ENCODE measurements at places on chromosomes 12 and 14.
A peak's percentile ranks its signal among the peaks of the same experiment; 100 is the strongest.

GRCh38 chr12:97097734-97098133 lies 190.7 kb downstream of the NEDD1 start:
- H3K4me3 ChIP-seq = no peak overlapping the region
- DNase-seq = no peak
- H3K27me3 ChIP-seq = no peaks in the 10 kb centered on the region
- H3K4me1 ChIP-seq = no peaks in the 10 kb centered on the region
- no peak overlapping the region for H3K27ac ChIP-seq

GRCh38 chr12:14575585-14575984 lies 7.9 kb upstream of the PLBD1 start:
- H3K36me3 ChIP-seq = no peaks in the 10 kb centered on the region
- no peak for DNase-seq
- no peak overlapping the region for H3K4me3 ChIP-seq
- H3K27ac ChIP-seq = no peak overlapping the region
- no peaks in the 10 kb centered on the region for H3K4me1 ChIP-seq

DNA sequence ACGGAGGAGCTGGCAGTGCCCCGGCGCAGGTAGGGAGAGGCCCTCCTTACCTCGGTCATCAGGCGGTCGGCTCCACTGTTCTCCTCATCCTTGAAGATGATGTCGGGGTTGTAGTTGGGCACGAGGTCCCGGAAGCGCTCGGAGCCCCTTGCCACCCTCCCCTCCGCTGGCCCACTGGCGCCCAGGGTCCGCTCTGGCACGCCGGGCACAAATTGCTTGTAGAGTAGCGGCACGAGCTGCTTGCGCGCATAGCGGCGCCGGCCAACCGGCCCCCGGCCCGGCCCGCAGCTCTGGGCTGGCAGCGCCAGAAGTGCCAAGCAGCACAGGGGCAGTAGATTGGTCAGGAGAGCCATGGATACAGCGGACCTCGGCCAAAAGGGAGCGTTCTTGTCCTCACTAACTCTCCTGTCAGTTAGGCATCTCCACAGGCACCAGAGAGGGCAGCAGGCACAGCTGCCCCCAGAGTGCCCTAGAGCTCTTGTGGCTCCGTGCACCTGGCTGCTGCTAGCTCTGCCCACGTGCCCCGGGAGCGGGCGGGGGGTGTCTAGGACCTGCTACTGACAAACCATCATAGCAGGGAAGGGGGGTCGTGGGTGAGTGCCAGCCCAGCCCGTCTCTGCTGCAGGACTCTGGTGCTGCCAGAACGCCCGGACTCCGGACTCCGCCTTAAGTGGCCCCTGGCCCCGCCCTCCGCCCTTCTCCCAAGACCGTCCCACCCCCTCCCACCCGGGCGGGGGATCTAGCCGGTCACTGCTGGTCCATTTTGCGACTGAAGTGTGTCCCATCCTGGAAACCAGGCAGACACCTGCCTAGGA lies at the start of gene DHH:
DHH (minus strand) TSS at position 642 of the 815 bp plus-strand sequence; CDS start at position 353, 289 bp downstream.
- peaks cover 8% of the 10 kb centered on the region for H3K27me3 ChIP-seq
- peaks cover 21% of the 10 kb centered on the region for H3K36me3 ChIP-seq
- no peak for DNase-seq
- H3K27ac ChIP-seq = no peak within 1 kb of the TSS

DNA sequence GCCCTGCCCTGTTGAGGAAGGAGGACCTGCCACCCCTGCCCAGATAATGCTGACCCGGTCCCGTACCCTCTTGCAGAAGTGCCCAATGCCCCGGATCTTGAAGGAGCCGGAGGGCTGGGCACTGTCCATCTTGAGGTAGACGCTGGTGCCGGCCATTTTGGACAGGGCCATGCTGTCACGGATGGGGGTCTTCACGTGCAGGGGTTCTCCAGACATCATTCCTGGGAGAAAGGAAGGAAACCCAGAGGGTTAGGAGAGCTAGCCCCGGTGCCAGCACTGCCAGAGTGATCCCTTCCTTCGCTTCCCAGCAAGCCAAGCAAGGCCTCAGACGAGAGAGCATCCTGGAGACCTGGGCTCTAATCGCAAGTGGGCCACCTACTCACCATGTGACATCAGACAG lies 4.2 kb downstream of the SDS start:
- H3K4me1 ChIP-seq = no peaks in the 10 kb centered on the region
- no peak overlapping the region for H3K4me3 ChIP-seq
- H3K27me3 ChIP-seq = no peaks in the 10 kb centered on the region
- no peak overlapping the region for H3K27ac ChIP-seq

DNA sequence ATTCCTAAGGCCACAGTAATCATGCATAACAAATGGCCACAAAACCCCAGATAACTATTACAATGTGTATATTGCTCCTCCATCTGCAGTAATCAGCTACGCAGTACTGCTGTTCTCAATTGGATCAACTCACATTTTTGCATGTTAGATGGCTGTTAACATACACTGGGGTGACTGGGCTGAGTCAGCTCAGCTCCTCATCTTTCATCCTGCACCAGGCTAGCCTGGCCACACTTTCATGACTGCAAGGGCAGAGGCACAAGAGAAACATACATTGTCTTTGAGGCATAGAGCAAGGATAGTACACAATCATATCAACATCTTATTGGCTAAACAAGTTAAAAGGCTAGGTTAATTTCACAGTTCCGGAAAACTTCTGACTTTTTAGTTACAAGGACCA lies 306.6 kb downstream of the SLC6A15 start:
- DNase-seq = no peak
- no peaks in the 10 kb centered on the region for H3K27me3 ChIP-seq
- no peaks in the 10 kb centered on the region for H3K4me1 ChIP-seq
- no peak overlapping the region for H3K27ac ChIP-seq
- no peak overlapping the region for H3K4me3 ChIP-seq
- H3K36me3 ChIP-seq = no peaks in the 10 kb centered on the region

GRCh38 chr12:50043854-50044253 lies 13.5 kb upstream of the ASIC1 start:
- no peak overlapping the region for H3K27ac ChIP-seq
- H3K27me3 ChIP-seq = no peaks in the 10 kb centered on the region
- H3K36me3 ChIP-seq = no peaks in the 10 kb centered on the region
- H3K4me3 ChIP-seq = no peak overlapping the region
- DNase-seq = no peak

GRCh38 chr12:57908511-57908910 lies 32.9 kb upstream of the ATP23 start:
- no peaks in the 10 kb centered on the region for H3K27me3 ChIP-seq
- no peak overlapping the region for H3K4me3 ChIP-seq
- no peaks in the 10 kb centered on the region for H3K36me3 ChIP-seq
- DNase-seq = no peak
- peaks cover 4% of the 10 kb centered on the region for H3K4me1 ChIP-seq

- no peak for DNase-seq
- no peak overlapping the region for H3K4me3 ChIP-seq
- no peaks in the 10 kb centered on the region for H3K4me1 ChIP-seq
- no peaks in the 10 kb centered on the region for H3K36me3 ChIP-seq
- H3K27ac ChIP-seq = no peak overlapping the region
- H3K27me3 ChIP-seq = no peaks in the 10 kb centered on the region
Measured at GRCh38 chr14:60632777-60633176, 16.5 kb downstream of the SIX1 start.

GRCh38 chr14:101683365-101683764 lies 78.1 kb upstream of the PPP2R5C start:
- no peaks in the 10 kb centered on the region for H3K36me3 ChIP-seq
- no peaks in the 10 kb centered on the region for H3K27me3 ChIP-seq
- H3K27ac ChIP-seq = no peak overlapping the region
- no peaks in the 10 kb centered on the region for H3K4me1 ChIP-seq

GRCh38 chr14:37985826-37986470 lies 221.8 kb upstream of the SSTR1 start:
- no peaks in the 10 kb centered on the region for H3K36me3 ChIP-seq
- DNase-seq = no peak
- H3K4me3 ChIP-seq = no peak overlapping the region
- no peaks in the 10 kb centered on the region for H3K4me1 ChIP-seq

- H3K27ac ChIP-seq = no peak overlapping the region
- H3K27me3 ChIP-seq = no peaks in the 10 kb centered on the region
Measured at GRCh38 chr14:66596241-66596985, 88.5 kb downstream of the GPHN start.

- no peaks in the 10 kb centered on the region for H3K27me3 ChIP-seq
- H3K4me1 ChIP-seq = no peaks in the 10 kb centered on the region
- no peak overlapping the region for H3K4me3 ChIP-seq
- H3K36me3 ChIP-seq = no peaks in the 10 kb centered on the region
- DNase-seq = no peak
- H3K27ac ChIP-seq = no peak overlapping the region
Measured at GRCh38 chr12:129552996-129553750, 350.7 kb downstream of the TMEM132D start.

GRCh38 chr12:32264961-32265360 lies 134.4 kb upstream of the FGD4 start:
- no peak overlapping the region for H3K27ac ChIP-seq
- no peaks in the 10 kb centered on the region for H3K4me1 ChIP-seq
- H3K36me3 ChIP-seq = no peaks in the 10 kb centered on the region

GRCh38 chr14:96086032-96086431 lies 46.9 kb downstream of the C14orf132 start:
- no peak overlapping the region for H3K27ac ChIP-seq
- H3K4me1 ChIP-seq = peaks cover 9% of the 10 kb centered on the region
- H3K4me3 ChIP-seq = no peak overlapping the region
- H3K27me3 ChIP-seq = no peaks in the 10 kb centered on the region

- DNase-seq = no peak
- H3K4me3 ChIP-seq = peak overlapping the region; percentile 37
- peak overlapping the region; percentile 50 for H3K27ac ChIP-seq
Measured at GRCh38 chr12:49369411-49370145, 2.3 kb downstream of the SPATS2 start.

- H3K36me3 ChIP-seq = no peaks in the 10 kb centered on the region
- H3K27me3 ChIP-seq = no peaks in the 10 kb centered on the region
- no peak overlapping the region for H3K27ac ChIP-seq
- no peak overlapping the region for H3K4me3 ChIP-seq
- no peak for DNase-seq
- H3K4me1 ChIP-seq = no peaks in the 10 kb centered on the region
Measured at GRCh38 chr12:84877340-84877739, 35.3 kb downstream of the SLC6A15 start.

DNA sequence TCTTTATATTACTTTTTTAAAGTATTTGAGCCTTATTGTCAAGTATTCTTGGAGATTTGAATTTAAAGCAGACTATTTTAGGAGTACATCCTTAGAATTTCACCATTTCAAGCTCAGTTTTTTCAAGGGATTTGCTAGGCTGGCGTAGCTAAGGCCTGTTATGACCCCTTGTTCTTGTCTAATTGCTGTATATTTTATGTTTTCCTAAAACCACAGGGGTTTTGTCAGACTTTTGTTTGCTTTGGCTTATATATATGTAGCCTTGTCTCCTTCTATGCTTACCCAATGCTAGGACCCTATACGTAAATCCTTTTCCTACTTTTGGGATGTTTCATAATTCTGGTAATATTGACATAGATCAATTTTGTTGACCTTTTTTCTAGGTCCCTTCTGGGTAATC lies 147.0 kb upstream of the SYT10 start:
- H3K4me3 ChIP-seq = no peak overlapping the region
- no peak overlapping the region for H3K27ac ChIP-seq
- H3K27me3 ChIP-seq = no peaks in the 10 kb centered on the region
- DNase-seq = no peak
- H3K36me3 ChIP-seq = no peaks in the 10 kb centered on the region
- no peaks in the 10 kb centered on the region for H3K4me1 ChIP-seq

DNA sequence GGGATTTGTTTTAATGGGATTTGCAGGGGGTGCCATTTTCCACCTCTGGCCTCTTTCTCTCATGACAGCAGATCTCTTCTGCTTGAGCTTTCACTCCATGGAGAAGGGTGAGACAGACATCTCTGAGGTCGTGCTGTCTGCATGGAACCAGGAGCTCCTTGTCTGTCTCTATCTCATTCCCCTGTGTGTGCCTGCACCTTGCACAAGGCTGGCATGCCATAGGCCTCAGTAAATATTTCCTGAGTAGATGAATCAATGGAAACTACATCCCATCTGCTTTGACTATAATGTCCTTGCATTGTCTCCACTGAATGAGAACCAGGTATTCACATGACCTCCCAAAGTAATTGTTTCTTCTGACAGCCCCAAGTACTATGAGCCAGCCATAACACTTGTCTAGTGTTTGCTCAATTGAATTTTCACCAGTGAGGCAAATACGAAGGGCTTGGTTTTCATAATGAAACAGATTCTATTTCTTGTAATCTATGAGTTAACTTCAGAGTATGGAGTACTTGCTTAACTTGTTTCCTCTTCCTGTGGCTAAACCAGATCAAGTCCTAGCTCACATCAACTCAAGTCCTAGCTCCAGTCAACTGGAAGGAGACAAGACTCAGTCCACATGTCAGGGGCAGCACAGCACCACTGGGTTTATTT lies 32.3 kb downstream of the KCNK13 start:
- H3K4me1 ChIP-seq = no peaks in the 10 kb centered on the region
- H3K27me3 ChIP-seq = no peaks in the 10 kb centered on the region
- DNase-seq = no peak
- H3K27ac ChIP-seq = no peak overlapping the region
- H3K4me3 ChIP-seq = no peak overlapping the region

DNA sequence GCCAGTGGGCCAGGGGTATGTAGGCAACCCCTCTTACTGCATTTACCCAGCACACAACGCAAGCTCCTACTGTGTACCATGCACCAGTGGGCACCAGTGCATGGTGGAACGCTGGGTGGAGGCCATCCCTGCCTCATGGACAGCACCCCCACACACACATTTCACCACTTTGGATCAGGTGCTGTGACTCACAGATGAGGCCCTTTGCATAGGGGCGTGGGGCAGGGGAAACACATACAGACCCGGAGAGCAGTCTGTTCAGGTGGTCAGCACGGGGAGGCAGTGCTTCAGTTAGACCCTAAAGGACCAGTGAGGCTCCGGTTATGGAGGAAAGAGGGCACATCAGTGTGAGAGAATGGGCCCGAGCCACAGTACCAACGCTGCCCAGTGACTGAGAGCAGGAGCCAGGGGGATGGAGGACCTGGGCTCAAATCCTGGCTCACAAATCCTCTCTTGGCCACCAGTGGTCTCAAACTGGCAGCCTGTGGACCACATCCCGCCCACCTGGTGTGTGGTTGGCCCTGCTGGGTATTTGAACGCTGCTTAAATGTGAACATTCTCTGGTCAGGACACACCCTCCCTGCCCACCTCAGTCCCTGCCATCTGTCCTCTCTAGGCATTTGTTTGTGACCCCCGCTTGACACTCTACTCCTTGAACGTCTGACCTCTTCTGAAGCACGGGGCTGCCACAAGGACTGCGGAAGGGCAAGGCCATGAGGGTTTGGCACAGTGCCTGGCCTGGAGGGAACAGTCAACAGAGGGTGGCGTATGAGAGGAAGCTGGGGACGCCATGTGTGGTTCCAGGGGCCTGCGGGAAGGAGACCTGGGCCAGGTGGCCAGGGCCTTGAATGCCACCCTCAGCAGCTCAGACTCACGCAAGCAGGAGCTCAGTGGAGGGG lies 46.7 kb downstream of the FAM222A start:
- no peaks in the 10 kb centered on the region for H3K36me3 ChIP-seq
- H3K27ac ChIP-seq = no peak overlapping the region
- DNase-seq = no peak
- no peak overlapping the region for H3K4me3 ChIP-seq

GRCh38 chr12:1796515-1797010 lies 23.8 kb upstream of the LRTM2 start:
- no peak for DNase-seq
- peak overlapping the region; percentile 70 for H3K4me3 ChIP-seq
- no peaks in the 10 kb centered on the region for H3K27me3 ChIP-seq
- H3K36me3 ChIP-seq = no peaks in the 10 kb centered on the region

GRCh38 chr14:92633724-92634123 lies 114.7 kb downstream of the LGMN start:
- no peak overlapping the region for H3K27ac ChIP-seq
- peaks cover 14% of the 10 kb centered on the region for H3K4me1 ChIP-seq
- DNase-seq = no peak
- H3K27me3 ChIP-seq = no peaks in the 10 kb centered on the region
- no peaks in the 10 kb centered on the region for H3K36me3 ChIP-seq
